ENCODE measurements at places on chromosomes 7 and 10.
A peak's percentile ranks its signal among the peaks of the same experiment; 100 is the strongest.

- no peak for DNase-seq
These were observed 2.0 kb upstream of the SMARCD3 start for GRCh38 chr7:151250181-151251132.

- DNase-seq: no peak
These were observed 10.4 kb upstream of the FAS start for GRCh38 chr10:88980247-88980646.

GRCh38 chr7:122901250-122901649 lies 15.0 kb upstream of the CADPS2 start:
- no peak for DNase-seq

GRCh38 chr10:62635127-62635526 lies 169.4 kb upstream of the ADO start:
- no peak for DNase-seq

DNA sequence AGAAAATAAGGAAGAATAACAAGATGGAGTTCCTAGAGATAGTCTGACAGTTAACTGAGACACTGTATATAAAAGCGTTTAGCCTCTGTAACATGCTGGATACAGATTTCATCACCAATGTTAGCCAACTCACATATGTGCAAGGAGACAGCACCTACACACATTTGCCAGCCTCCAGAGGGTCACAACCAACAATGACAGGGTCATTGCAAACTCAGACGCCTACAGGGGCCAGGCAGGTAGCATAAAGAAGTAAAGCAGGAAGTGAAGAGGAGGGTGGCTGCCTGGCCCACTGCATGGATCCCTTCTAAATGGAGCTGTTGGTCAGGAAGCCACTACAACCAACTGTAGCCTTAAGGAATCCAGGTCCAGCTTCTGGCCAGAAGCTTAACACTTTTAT lies 50.4 kb downstream of the NRAP start:
- no peak for DNase-seq

GRCh38 chr10:71629131-71629530 lies 90.4 kb downstream of the C10orf105 start:
- no peak for DNase-seq

- no peak for DNase-seq
These were observed 596.6 kb downstream of the GRM8 start for GRCh38 chr7:126656165-126656564.

- DNase-seq: no peak
These were observed 235.9 kb downstream of the AHR start for GRCh38 chr7:17534348-17534747.

DNA sequence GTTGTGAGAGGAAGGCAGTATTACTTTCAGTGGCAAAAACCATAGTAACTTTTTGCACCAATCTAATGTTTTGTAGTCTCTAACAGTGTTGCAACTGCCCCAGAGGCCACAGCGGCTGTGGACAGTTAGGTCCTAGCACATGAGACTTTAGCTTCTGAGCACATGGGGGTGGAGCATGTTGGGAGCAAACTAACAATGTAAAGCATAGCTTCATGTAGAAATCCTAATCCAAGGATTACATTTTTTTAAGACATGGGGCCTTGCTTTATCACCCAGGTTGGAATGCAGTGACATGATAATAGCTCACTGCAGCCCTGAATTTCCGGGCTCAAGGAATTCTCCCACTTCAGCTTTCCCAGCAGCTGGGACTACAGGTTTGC lies 49.0 kb downstream of the LAMB1 start:
- DNase-seq: no peak

DNA sequence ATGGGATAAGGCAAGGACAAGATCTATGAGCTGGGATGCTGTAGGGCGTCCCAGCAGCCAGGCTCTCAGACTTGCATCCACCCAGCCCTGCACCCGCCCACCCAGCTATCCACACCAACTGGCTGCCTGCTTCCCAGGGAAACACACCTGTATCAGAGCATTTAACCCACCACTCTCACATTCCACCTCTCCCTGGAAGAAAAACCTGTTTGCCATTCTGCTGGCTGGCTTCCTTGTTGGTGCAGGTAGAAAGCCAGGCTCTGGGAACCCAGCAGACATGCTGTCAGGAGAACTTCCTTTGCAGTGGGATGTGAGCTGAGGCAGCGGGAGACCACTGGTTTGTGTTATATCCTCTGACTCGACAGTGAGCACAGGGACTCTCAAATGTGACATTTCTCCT lies 67.0 kb downstream of the FAM241B start:
- no peak for DNase-seq

- no peak for DNase-seq
These were observed 18.5 kb upstream of the FXYD4 start for GRCh38 chr10:43352951-43353350.

DNA sequence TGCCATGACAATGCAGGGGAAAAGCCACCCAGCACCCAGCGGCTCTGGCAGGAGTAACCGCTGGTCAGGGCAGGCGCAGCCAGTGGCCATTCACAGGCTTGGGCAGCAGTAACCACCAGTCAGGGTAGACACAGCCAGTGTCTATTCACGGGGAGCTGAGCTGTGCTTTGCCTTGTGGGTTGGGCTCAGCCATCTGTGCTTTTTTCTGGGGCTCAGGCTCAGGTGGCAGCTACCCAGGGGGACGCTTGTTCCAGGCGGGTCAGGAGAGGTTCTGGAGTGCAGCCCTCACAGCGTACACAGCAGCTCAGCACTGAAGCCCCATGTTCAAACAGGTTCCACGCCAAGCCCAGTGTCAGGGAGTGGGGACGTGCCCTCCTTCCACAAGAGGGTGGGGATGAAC lies 28.5 kb downstream of the FOXL3 start:
- DNase-seq: no peak

DNA sequence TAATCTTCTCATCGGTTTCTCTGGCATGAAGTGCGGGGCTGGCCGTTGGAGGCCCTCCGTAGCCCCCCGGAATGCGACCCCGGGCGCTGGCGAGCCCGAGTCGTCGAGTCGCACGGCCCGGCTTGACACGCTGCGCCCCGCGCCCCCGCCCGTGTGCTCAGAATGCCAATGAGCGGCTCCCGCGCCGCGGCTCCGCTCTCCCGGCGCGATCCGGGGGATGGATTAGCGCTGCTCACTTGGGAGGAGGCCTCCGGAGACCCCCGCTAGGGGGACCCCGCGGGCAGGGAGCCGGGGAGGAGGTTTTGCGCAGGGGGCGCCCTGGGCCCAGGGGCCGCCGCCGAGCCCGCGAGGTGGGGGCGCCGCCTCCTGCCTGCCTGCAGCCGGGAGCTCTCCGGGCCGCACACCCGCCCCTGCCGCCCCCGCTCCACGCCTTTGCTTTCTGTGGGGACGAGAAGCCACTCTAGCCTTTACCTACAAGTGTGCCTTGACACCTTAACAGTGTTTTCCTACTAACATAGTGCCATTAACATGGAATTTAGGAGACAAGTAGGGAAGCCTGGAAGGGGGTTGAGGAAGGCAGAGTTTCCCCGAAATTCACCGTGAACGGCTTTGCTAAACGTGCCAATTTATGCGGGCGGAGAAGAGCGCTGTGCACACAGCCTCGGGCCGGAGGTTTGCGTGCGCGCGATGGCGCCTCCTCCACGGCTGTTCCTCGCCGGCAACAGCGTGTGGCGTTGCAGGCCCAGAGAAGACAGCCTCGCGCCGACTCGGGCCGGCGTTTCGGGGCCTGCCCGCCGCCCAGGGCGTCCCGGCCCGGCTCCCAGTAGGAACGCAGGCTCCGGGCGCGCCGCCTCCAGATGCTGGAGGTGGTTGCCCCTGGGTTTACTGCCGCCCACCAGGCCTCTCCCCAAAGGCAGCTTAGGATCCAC lies 7.1 kb downstream of the SHH start:
- DNase-seq: no peak

- DNase-seq: no peak
These were observed 138.4 kb downstream of the ST7 start for GRCh38 chr7:117091721-117092120.

GRCh38 chr7:155710530-155710929 lies 66.1 kb downstream of the RBM33 start:
- DNase-seq: no peak

- no peak for DNase-seq
These were observed 4.8 kb upstream of the KNDC1 start for GRCh38 chr10:133154996-133155778.

DNA sequence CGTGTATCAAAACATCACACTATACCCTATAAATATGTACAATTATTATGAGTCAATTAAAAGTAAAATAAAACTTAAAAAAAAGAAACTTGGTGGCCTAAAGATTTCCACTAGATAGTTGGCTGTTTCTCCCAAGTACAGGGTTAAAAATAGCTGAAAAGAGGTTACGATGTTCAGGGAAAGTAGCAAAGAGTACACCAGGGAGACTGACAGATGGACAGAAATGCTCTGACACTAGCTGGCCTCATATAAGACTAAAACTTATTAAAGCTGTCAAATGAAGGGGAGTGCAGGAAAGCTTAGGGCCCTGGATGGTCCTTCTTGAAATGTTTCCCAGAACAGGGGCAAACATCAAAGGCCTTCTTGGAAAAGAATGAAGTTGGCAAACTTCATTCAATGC lies 51.3 kb downstream of the TCAF1 start:
- no peak for DNase-seq

DNA sequence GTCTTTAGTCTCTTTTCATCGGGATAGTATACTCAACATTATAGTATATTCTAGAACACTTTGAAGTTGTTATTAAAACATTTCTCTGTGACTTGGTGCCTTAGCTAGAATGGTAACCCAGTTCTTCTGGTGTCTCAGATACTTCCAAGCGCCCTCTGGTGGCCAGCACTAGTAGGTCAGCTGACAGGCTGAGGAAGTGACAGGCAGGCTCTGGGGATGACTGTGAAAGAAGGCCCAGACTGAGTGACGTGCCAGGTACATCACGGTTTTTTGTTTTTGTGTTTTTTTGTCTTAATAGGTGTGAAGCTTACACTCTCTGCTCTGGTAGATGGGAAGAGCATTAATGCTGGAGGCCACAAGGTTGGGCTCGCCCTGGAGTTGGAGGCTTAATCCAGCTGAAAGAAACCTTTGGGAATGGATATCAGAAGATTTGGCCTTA lies 5.1 kb downstream of the COMTD1 start:
- peak; percentile 91 for DNase-seq

DNA sequence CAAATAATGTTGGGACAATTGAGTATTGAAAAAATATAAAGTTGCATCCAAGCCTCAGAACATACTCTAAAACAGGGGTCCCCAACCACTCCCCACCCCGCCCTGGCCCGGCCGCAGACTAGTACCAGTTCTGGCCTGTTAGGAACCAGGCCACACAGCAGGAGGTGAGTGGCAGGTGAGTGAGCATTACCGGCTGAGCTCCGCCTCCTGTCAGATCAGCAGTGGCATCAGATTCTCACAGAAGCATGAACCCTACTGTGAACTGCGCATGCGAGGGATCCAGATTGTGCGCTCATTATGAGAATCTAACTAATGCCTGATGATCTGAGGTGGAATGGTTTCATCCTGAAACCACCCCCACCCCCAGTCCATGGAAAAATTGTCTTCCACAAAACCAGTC lies 19.4 kb downstream of the HIPK2 start:
- DNase-seq: no peak

GRCh38 chr10:34339816-34340553 lies 475.1 kb downstream of the PARD3 start:
- no peak for DNase-seq

- DNase-seq: no peak
These were observed 30.8 kb downstream of the KCNH2 start for GRCh38 chr7:150947241-150947745.

- DNase-seq: no peak
These were observed 7.5 kb upstream of the SH2D4B start for GRCh38 chr10:80530251-80530650.

GRCh38 chr10:17062955-17063484 lies 66.6 kb downstream of the CUBN start:
- peak; percentile 36 for DNase-seq
